ENCODE measurements at places on chromosomes 1 and 21. TPM values are rescaled to one million over a fixed set of nuclear protein-coding genes. Genes with fewer than 3 reads are reported as not detected.

Gene RHD
- total RNA-seq = 3.0 TPM

Gene NECAP2
- 45.3 TPM for total RNA-seq

- peaks cover 12% of the 10 kb centered on the region for H3K36me3 ChIP-seq
- H3K4me1 ChIP-seq = no peaks in the 10 kb centered on the region
- no peak overlapping the region for H3K27ac ChIP-seq
- H3K27me3 ChIP-seq = no peaks in the 10 kb centered on the region
- H3K4me3 ChIP-seq = no peak overlapping the region
Measured at GRCh38 chr1:220195701-220196100, 76.6 kb downstream of the RAB3GAP2 start.

DNA sequence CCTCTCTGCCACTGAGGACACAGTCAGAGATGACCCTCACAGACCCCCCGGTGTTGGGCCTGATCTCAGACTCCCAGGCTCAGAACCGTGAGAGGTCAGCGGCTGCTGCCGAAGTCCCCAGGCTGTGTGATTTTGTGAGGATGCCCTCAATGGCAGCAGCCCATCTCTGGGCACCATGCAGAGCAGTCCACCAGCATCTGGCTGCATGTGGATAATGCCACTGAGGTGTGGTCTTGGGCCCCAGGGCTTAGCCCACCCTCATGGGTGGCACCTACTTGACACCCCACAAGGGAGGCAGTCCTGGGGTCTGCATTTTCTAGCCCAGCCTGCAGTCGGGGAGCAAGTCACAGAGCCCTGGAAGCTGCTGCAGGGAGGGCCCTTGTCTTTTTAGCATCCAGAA, 5.5 kb upstream of the ACTRT2 start:
- H3K36me3 ChIP-seq = no peaks in the 10 kb centered on the region
- H3K4me1 ChIP-seq = peaks cover 53% of the 10 kb centered on the region
- peaks cover 4% of the 10 kb centered on the region for H3K27me3 ChIP-seq
- H3K27ac ChIP-seq = no peak overlapping the region
- no peak for DNase-seq

Measured in spinal cord (tissue), 10 donors.